Stimulated activated CD4-positive, alpha-beta T cell treated with anti-CD3 and anti-CD28 coated beads, Interleukin-1b, Interleukin-23, amount 100 ng/mL, for 1 hour (primary cell): ENCODE measurements at places on chromosomes 7 and 10.

DNA sequence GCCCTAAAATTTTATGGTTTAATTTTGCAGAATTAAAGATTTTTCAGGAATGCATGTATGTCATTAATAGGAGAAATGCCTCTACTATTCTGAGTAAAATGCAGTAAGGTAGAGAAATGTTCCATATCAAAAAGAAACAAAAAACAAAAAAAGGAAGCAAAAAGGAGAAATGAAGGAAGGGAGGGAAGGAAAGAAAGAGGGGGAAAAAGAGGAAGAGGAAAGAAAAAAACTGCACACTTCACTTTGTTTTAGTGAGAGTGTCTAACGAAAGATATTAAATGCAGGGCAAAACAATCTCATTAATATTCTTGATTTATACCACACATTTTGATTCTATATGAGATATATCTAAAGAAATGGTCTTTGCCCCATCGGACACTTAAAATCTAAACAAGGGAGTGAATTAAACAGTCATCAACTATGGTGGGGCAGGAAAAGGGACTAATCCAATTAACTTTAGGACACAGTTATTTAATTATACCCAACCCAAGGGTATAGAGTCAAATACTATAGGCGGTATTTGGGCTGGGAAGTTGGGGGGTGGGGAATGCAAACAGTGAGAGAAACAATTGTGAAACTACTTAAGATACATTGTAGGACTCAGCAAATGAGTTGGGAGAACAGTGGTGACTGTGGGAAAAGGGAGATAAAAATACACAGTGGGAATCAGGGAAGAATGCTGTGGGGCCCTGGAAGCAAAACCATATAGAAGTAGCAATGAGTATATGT lies 27.0 kb downstream of the IMMP2L start:
- no peak for DNase-seq

DNA sequence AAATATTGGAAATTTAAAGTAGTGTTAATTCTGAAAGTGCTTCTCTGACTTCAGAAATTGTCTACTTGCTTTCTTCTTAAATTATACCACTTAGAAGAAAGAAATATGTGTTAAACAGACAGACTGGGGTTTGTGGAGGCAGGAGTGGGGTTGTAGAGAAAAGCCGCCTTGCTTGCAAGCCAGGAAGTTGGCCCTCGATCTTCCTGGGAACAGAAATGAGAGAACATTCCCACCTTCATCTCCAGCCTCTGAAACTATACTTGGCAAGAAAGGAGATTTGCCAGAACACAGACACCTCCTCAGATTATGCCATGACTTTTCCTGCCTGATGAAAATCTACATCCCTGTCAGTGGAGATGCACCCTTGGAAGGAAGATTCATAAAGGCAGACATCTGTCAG lies 171.2 kb upstream of the CHRM2 start:
- no peak for DNase-seq

GRCh38 chr10:25101461-25102146 lies 73.2 kb upstream of the GPR158 start:
- no peak for DNase-seq

DNA sequence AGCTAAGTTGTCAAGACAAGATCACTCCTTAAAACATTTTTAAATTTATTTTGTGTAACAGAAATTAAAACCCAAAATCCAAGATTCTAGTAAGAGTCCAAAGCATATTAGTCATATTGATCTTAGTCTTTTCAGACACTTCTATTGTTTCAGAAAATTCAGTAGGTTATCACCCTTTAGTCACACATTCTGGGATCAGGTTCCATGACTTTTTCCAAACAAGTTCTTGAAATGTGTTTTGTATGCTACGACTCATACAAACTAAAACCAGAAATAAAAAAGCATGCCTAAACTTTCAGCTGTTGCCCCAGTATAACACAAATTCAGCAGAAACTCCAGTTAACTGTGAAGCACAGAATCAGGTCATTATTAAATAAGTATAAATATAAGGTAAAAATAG lies 10.7 kb downstream of the SEMA3D start:
- no peak for DNase-seq

DNA sequence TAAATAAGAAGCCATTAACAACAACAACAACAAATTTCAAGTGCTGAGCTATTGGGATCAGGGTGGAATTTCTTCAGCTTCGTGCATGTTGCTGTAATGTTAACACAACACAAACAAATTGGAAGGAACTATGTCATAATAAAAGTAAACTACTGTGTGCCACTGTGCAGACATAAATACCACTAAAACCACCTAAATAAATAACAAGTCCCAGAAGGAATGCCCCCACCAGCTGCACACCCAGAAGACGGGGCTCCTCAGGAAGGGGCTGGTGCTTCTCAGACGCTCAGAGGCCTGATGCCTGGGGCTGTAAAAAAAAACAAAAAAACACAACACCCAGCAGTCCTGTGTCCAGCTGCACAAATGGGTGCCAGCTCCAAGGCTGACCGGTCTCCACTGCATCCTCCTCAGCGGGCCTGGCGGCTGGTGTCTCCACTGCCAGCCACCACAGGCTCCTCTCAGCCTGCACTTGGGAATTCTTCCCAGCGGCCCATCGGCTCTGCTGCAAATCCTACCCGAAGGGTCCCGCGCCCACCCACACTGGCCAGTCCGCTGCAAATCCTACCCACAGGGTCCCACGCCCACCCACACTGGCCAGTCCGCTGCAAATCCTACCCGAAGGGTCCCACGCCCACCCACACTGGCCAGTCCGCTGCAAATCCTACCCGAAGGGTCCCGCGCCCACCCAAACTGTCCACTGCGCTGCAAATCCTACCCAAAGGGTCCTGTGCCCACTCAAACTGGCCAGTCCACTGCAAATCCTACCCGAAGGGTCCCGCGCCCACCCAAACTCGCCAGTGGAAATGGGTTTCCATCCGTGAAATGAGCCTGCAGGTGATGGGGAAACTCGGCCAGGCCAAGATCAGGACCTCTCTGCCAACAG lies 35.8 kb upstream of the DNAAF5 start:
- no peak for DNase-seq

- no peak for DNase-seq
These were observed 516.0 kb downstream of the REEP3 start for GRCh38 chr10:64037071-64037661.

DNA sequence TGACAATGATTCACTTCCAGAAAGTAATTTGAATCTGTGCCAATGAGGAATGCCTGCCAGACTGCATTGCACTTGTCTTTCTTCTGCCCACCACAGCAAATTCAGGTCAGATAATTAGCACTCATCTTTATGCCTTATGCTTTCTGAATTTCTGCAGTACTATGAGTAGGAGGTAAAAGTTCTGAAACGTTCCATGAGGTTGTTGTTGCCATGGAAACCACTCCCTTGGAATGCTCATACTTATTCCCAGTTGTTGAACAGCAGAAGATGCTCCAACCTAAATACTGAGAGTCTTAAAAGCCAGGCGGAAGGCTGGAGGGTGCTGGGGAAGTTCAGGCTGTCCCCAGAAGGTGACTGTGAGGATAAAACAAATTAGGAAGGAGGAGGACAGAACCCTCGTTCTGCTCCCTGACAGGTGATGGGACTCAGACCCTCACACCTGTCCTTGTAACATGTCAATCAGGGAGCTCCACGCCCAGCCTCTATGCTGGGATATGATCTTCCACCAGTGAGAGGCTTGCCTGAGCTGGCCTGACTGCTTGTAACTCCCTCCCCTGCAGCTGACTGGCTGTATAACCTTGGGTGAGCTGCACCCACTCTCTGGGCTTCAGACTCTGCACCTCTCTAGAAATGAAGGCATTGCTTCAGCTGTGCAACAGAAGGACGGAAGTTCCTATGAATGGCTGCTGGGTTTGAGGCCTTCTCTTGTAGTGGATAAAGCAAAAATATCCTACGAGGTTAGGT lies 554.3 kb upstream of the MGMT start:
- no peak for DNase-seq

- DNase-seq: no peak
These were observed 981 bp upstream of the CRYGN start for GRCh38 chr7:151440799-151441445.

DNA sequence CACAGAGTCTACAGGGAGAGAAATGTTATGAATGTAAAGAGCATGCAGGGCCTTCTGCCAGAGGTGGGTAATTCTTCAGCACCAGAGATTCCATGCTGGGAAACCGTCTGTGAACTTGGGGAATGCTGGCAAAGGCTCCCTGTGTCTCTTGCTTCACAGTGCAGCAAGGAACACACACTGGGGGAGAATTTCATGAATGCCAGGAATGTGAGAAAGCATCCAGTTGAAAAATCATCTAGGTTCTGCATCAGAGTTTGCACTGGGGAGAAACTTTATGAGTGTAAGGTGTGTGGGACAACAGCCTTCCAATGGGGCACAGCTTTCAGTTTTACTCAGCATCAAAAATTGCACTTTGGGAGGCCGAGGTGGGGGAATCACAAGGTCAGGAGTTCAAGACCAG lies 224.3 kb upstream of the IGFBP3 start:
- DNase-seq: no peak

DNA sequence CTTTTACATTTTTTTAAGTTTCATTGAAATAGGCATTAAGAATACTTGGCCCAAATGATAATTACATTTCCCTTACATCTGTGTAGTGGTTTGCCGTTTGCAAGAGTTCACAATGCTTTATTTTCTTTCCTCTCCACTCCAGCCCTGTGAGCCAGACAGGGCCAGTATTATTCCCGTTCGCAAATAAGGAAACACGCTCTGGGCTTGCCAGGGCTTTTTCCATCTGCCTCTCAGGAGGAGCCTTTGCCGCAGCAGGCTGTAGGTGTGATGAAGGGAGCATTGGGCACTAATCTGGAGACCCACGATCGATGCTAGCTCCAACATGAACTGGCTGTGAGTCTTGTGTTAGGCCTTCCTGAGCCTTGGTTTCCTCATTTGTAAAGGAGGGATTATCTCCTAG lies 154.4 kb downstream of the GALNT17 start:
- no peak for DNase-seq

- DNase-seq: no peak
These were observed 417.2 kb downstream of the PLXDC2 start for GRCh38 chr10:20233423-20233822.

DNA sequence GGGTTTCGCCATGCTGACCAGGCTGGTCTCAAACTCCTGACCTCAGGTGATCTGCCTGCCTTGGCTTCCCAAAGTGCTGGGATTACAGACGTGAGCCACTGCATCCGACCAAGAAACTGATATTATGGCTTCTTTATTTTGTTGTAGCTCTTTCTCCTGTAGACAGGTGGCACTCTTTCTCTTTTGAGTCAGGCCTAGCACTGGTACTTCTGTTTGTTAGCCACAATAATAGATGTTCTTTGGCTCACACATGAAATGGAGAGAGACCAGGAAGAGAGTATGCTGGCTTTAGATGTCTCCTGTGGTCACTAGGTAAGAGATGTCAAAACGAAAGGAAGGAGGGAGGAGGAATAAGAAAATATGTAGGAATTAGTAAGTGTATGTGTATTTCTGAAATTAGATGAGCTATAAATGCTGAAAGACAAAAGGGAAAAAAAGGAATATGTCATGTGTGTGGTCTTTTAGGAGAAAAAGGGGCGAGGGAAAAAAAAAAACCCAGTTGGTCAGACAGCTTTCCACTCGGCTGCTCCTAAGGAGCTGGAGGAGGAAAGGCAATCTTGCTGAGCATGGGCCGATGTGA lies 78.7 kb downstream of the CLEC2L start:
- no peak for DNase-seq

- DNase-seq: no peak
These were observed 215.6 kb downstream of the ADARB2 start for GRCh38 chr10:1521741-1522140.

DNA sequence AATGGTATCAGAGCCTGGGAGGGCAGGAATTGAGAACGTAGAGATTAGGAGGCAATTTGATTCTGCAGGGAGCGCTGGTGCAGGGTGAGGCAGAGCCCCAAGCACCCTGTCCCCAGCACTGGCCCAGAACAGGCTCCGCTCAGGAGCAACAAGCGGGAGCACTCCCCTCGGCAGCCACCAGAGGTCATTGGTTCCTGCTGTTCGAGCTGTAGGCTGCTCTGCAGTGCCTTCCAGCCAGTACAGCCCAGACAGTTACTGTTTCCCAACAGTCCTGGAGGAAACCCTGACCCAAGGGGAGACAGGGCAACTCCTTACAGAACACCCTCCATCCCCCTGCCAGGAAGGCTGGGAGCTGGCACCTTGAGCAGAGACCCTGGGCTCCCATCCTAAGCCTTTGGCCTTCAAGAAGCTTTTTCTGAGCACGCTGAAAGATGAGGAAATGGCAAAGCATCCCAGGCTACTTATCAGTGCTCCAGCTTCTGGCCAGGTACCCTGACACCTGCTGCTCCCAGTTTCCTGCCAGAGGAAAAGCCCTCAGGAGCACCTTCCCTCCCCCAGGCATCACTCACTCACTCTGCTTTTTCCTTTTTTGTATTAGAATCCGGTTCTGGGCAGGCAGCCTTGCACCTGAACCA lies 71.2 kb upstream of the EFCAB10 start:
- DNase-seq: peak; percentile 25
